ENCODE measurements at places on chromosomes 5 and 9. TPM values are rescaled to one million over a fixed set of nuclear protein-coding genes. Genes with fewer than 3 reads are reported as not detected.

PCDHGB4 gene
- 6.5 TPM for total RNA-seq

ECM2 gene
- not detected for total RNA-seq

IFNA8 gene
- not detected for total RNA-seq

HAPLN1 gene
- total RNA-seq = not detected

SNX30 gene
- 6.3 TPM for total RNA-seq

TLX3 gene
- not detected for total RNA-seq

PRUNE2 gene
- total RNA-seq = 8.3 TPM

SLC6A19 gene
- total RNA-seq = not detected

DNA sequence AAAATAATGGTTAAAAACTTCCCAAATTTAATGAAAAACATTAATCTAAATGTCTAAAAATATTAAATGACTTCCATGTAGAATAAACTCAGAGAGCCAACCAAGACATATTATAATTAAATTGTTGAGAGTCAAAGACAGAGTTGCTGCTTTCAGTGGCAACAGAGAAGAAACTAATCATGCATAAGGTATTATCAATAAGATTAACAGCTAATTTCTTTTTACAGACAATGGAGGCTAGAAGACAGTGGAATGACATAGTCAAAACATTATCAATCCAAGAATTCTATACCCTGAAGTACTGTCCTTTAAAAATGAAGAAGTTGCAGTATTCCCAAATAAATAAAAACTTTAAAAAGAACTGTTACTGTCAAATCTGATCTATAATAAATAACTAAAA lies 268.7 kb downstream of the IRX2 start:
- DNase-seq = no peak

GRCh38 chr5:83714810-83715209 lies 5.8 kb downstream of the HAPLN1 start:
- DNase-seq = no peak

- no peak for DNase-seq
These were observed 30.4 kb downstream of the KCNIP1 start for GRCh38 chr5:170534177-170534576.

DNA sequence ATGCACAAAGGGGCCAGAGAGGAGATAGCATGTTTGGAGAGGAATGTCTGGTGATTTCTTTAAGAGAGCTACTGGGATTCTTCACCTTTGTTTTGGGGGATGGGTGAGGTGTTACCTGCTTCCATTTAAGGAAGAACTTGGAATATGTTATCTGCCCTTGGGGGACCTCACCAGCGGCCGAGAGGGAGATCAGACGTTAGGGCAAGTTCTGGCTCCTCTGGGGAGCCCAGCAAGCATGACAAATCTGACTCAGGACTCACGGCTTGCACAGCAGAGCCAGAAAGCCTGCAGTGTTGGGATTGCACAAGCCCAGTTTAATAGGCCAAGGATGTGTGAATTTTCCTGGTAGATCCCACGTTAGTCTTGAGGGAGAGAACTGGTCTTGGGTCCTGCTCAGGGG lies 40.3 kb downstream of the SLC28A3 start:
- no peak for DNase-seq

DNA sequence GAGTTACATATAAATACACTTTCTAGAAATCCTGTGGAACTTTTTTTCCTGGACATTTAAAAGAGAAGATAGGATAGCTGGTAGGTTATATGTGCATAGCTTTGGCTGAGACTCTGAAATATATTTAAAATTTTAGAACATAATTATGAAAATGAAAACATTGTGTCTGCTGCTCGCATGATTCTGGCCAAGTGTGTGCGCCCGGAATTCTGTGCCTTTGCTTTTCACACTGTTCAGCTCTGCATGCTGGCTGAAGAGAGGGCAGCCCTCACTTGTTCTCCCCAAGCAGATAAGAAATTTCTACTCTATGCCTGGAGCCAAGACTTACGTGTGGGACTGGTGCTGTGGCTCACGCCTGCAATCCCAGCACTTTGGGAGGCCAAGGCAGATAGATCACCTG lies 153.9 kb downstream of the MED10 start:
- DNase-seq = no peak

- DNase-seq = no peak
These were observed 330.8 kb downstream of the KDM4C start for GRCh38 chr9:7088611-7089010.

DNA sequence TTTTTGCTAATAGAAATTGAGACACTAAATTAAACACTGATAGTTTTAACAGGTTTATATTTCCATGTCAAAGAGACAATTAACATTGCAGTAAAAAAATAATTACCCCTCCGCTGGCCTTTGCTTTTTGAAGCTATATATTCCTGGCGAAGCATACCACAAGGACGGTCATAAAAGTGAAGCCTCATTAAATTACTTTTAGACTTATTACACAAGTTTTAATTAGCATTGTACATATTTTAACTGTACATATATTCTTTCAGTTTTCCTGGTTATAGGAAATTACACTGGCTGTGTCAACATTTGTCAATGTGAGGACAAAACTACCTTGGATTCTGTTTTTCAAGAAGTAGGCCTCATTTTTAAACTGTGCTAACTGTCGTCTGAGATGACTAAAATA lies 1.2 kb downstream of the CDKN2A start:
- no peak for DNase-seq

- peak; percentile 53 for DNase-seq
These were observed 26.4 kb downstream of the ERAP1 start for GRCh38 chr5:96781031-96781971.

- DNase-seq = no peak
These were observed 12.2 kb downstream of the TRAF1 start for GRCh38 chr9:120914396-120914795.

DNA sequence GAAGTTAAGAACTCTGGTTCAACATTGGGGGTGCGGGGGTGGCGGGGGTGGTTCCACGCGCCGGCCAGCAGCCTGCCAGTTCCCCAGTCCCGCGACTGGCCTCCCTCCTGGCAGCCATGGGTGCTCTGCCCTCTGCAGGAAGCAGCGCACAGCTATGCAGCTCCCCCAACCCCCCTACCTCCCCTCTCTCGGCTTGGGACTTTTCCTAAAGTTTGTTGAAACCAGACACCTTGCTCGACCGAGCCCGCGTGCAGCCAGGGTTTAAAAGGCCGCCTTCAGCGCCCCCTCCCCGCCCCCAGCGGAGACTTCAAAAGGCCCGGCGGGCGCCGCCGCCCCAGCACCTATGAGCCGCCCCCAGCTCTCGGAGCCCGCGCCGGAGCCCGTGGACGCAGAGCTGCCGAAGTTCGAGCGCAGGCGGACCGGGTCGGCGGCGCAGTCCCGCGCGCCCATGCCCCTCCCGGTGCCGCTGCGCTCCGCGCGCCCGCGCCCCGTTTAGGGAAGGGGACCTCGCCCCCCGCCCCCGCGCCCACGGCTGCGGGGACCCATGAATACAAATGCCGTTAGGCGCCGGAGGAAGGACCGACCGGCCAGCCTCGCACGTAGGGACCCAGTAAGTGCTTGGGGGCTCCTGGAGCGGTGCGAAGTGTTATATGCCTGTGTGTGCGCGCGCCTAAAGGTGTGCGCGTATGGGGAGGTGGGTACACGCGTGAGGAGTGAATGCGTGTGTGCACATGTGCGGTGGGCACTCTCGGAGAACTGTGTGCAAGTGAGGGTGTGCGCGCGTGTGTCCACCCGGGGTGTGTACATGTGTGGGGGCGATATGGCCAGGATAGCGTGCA lies 1.4 kb upstream of the COL27A1 start:
- no peak for DNase-seq

DNA sequence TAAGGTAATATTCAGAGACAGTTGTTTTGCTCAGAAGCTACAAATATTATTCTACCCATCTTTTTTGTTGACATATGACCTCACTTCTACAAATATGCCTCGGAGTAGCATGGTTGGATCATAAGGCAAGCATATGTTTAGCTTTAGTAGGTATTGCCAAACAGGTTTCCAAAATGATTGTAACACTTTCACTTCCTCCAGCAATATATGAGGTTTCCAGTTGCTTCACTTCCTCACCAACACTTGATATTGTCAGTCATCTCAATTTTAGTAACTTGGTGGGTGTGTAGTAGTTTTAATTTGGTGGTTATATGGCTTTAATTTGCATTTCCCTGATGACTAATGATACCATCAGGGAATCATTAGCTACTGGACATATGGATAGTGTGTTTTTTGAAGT lies 46.7 kb downstream of the TNFSF8 start:
- DNase-seq = no peak

DNA sequence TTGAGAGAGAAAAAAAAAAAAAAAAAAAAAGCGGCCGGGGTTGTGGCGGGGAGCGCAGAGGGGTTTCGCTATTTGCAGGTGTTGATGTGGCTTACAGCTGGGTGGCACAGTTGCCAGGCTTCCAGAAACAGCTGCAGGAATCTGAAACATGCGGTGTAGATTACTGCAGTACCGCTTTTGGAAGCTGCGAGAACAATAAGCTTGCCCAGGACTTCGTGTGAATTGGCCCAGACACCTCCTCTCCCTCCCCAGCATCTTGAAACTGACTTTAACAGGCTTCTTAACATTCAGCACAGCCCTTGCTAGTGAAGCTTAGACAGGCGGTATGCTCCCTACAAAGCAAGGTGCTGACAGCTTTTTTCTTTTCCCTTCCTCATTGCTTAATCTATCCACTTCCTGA lies 104.0 kb downstream of the ATP10B start:
- DNase-seq = no peak

- DNase-seq = no peak
These were observed 204.1 kb downstream of the TRPM3 start for GRCh38 chr9:70917277-70917676.

- no peak for DNase-seq
These were observed 24.4 kb downstream of the TARS1 start for GRCh38 chr5:33465120-33465519.

GRCh38 chr9:104319685-104320084 lies 184.4 kb upstream of the OR13F1 start:
- DNase-seq = no peak

Data from endothelial cell of umbilical vein (primary cell).